T-helper 1 cell (primary cell): ENCODE measurements at places on chromosomes 7 and 10.

GRCh38 chr10:131963350-131963749, 18.4 kb downstream of the BNIP3 start:
- no peak for DNase-seq

GRCh38 chr10:120011359-120012130, 119.0 kb downstream of the SEC23IP start:
- no peak for DNase-seq

DNA sequence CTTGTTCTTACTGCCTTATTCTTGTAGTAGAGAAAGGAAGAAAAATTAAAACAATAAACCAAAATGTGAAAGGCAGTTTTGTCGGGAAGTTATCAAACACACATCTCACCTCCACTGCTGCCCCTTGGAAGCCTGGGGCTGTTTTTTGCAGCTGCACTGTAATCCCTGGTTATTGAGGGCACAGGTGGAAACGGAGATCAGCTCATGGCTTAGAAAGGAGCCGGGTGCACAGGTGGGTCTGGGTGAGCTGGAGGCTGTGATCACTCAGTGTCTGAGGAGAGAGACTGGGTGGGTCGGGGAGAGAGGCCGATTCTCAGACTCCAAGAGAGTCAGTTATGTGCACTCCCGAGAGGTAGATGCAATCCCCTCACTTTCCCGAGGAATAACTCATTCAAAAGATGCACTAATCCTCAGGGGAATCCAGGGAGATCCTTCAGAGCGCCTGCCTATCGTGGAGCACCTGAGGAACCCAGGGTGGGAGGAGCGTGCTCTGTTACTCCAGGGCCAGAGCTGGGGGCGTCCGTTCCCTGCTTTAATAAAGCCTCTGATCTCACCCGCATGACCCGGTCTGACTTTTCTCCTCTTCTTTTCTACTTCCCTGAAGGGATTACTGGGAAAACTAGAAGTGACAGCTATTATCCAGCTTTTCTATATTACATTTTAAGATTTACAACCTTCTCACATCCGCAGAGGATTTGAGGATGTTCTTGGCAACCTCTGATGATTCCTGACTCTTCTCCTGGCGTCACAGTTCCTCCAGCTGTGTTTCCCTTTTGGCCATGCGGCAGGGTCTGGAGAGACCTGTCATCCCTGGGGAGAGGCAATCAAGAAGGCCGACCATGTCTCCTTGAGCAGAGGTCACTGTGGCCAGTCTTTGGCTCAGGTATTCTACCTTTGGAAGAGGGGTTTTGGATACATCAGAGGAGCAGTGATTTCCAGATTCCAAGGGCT, 82.1 kb downstream of the CAMK1D start:
- no peak for DNase-seq

GRCh38 chr7:38311329-38311937, 38.0 kb upstream of the TARP start:
- DNase-seq = no peak

DNA sequence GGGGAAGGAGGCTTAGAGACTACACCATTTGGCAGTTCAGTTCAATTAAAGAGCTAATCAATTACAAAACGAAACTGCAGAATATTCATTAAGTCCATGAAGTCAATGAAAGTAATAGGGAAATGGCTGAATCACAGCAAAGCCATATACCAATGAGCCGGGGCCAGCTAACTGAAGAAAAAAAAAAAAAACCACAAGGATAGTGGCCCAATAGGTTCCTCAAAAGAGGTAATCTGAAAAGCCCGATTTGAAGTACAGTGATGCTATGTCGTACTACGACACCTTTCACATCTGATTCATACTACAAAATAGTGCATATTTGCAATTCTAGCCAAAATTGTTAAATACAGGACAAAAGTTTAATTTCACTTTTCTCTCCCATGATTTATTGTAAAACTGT, 2.5 kb downstream of the ARHGAP12 start:
- DNase-seq = no peak

DNA sequence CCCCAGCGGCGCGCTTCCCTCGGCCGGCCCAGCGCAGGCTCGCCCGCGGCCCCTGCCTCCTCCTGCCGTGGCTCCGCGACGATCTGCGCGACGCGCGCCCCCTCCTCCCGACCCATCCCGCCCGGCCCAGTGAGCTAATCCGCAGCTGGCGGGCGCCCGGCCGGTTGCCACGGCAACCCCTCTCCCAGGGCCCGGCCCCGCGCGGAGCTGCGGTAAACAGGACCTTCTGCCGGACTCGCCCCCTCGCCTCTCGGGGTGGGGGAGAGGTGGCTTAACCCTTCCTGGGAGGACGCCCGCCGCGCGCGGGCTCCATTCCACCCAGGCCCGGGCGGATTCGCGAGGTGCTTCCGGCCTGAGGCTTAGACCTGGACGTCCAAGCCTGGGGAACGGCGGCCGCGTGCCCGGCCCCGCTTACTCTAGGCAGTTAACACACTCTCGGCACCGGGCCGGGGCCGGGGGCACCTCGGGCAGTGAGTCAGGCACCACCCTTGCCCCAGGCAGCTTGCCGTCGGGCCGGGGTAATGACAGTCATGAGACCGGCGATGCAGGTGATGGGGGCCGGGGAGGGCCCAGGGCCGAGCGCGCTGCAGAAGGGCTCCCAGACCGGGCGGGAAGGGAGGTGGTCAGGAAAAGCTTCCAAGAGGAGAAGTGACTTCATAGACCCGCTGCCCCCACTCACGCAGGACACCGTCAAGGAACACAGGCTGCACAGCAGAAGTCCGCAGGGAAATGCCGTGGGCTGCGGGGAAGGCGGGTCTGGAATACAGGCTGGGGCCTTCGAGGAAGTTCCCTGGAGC, at the start of gene DENND2A:
Gene DENND2A, minus strand, starts transcription at position 87 of the 797 bp plus-strand sequence. CDS start 38,416 bp downstream, outside the sequence.
- DNase-seq = no peak

GRCh38 chr10:69317626-69318105, 39.4 kb downstream of the HK1 start:
- no peak for DNase-seq

GRCh38 chr7:135375908-135376699, 133.8 kb downstream of the CNOT4 start:
- DNase-seq = no peak

DNA sequence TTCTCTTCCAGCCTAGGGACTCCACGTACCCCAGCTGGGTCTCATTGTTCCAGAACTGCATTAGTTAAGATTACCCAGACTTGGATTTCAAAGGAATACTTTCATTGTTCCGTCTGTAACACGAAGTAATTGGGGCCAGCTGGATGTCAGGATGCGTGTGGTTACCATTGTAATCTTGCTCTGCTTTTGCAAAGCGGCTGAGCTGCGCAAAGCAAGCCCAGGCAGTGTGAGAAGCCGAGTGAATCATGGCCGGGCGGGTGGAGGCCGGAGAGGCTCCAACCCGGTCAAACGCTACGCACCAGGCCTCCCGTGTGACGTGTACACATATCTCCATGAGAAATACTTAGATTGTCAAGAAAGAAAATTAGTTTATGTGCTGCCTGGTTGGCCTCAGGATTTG, 21.0 kb downstream of the LRRC17 start:
- no peak for DNase-seq

- DNase-seq = no peak
Measured at GRCh38 chr10:103939522-103939921, 21.5 kb upstream of the STN1 start.

- no peak for DNase-seq
Measured at GRCh38 chr10:51297438-51297837, 223.2 kb downstream of the PRKG1 start.

DNA sequence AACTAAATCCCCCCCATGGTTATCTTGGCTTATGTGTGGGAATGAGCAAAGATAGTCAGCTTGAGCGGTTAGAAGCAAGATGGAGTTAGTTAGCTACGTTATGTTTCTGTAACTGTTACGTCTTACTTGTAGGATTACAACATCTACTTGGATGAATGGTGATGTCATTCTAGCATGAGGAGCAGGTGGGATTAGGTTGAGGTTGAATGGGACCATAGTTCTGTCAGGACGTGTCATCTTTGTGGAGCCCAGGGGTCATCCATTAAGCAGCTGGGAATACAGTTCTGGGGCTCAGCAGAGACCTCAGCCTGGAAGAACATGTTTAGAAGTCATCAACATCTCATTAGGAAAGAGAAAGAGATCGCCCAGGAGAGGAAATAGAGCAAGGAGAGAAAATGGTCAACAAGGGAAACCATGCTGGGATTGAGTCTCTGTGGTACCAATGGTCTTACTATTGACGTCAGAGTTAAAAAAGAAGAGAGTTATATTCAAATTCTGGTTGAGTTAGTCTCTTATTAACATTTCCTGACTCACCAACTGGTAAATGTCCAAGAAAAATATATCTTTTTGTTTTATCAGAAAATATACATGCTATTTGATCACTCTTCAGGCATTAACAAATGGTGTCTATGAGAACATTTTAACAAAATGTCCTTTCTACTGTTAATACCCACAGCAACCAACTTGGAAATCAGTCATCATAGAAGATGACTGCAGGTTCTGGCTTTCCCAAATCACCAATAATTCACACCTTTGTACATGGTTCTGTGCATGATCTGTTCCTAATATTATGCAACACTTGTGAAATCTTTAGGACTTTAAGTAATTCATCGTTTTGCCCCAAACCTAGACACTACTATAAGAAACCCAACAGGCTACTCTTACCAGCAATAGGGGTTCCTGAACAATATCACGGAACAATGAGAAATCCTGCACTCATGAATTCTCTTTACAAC, 96.9 kb downstream of the KIAA1217 start:
- no peak for DNase-seq

DNA sequence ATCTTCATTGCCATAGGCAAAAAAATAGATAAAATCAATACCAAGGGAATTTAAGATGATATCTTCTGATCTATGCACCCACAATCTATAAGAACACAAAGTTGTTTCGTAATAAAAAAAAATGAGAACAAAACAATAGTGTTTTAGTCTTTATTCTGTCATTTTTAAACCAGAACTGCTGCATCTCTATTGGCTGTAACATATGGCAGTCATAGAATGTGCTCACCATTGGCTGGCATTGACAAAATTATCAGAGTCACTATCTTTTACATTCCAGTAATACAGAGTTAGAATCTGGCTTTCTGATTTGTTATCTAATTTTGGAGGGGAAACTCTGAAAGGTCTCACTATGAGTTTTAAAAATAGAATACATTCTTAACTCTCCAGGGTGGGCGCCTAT, 138.6 kb upstream of the CCDC6 start:
- no peak for DNase-seq

DNA sequence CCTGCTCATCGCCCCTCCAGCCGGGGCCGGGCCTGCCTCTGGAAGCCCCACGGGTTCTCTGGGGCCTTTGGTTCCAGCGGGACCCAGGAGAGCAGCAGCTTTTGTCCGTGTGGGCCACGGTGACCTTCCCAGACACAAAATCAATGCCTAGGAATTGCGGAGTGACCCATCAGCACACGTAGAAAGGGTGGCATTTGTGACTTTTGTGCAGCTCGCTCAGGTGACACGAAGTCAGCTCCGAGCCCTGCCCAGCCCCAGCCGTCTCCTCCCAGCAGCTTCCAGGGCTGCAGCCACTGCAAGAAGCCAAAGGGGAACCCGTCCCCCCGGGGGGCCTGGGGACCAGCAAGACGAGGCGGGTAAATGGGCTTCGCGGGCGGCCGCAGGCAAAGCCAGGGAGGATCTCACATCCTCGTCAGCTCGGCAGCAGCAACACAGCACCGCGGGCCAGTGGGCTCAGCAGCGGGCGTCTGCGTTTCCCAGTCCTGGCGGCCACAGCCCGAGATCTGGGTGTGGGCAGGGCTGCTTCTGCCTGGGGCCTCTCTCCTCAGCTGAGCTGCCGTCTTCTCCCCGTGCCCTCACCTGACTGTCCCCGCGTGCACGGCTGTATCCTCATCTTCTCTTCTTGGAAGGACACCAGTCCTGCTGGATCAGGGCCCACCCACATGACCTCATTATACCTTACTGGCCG, 88.5 kb downstream of the PAXIP1 start:
- no peak for DNase-seq

GRCh38 chr10:110681023-110681681, 37.0 kb downstream of the RBM20 start:
- no peak for DNase-seq

DNA sequence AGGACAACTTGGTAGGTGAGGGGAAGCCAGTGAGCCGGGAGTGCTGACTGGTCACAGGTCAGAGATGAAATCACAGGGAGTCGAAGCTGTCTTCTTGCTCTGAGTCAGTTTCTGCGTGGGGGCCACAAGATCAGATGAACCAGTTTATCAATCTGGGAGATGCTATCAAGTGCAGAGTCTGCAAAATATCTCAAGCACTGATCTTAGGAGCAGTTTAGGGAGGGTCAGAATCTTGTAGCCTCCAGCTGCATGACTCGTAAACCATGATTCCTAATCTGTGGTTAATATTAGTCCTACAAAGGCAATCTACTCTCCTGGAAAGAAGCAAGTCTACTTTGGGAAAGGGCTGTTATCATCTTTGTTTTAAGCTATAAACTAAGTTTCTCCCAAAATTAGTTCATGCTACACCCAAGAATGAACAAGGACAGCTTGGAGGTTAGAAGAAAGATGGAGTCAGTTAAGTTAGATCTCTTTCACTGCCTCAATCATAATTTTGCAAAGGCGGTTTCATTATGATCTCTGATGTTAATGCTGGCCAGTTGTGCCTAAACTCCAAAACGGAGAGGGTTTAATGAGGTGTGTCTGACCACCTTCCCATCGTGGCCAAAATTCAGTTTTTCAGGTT, 8.4 kb upstream of the LMOD2 start:
- no peak for DNase-seq

- no peak for DNase-seq
Measured at GRCh38 chr10:44353721-44354120, 31.2 kb downstream of the CXCL12 start.

DNA sequence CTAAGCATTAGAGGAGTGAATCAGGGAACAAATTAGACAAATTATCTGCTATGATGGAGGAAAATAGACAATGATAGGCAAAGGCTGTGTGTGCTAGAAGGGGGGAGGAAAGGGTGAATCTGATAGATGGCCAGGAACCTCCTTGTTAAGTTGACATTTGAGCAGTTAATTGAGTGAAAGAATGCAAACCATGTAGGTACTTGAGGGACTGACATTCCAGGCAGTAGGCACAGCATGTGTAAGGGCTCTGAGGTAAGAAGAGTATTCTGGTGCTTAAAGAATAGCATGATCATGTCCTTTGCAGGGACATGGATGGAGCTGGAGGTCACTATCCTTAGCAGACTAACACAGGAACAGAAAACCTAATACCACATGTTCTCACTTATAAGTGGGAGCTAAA, 48.6 kb upstream of the TES start:
- DNase-seq = no peak

- no peak for DNase-seq
Measured at GRCh38 chr10:29712108-29712507, 77.3 kb upstream of the SVIL start.

- DNase-seq = no peak
Measured at GRCh38 chr10:34206935-34207268, 608.2 kb downstream of the PARD3 start.

DNA sequence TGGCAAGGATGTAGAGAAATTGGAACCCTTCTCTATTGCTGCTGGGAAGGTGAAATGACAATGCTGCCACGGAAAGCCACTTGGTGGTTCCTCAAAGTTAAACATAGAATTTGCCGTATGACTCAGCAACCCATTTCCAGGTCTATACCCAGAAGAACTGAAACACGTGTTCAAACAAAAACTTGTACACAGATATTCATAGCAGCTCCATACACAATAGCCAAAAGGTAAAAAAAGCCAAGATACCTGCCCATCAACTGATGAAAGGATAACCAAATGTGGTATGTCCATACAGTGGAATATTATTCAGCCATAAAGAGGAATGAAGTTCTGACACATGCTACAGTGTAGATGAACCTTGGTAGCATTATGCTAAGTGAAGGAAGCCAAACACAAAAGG, 39.1 kb downstream of the LHPP start:
- DNase-seq = no peak
